CD8-positive, alpha-beta memory T cell (primary cell): ENCODE measurements at places on chromosomes 5 and 9. TPM values are rescaled to one million over a fixed set of nuclear protein-coding genes. Genes with fewer than 3 reads are reported as not detected.

- no peak for DNase-seq
Measured at GRCh38 chr5:1280177-1281037, 14.5 kb downstream of the TERT start.

GRCh38 chr9:99299211-99300102 lies 77.4 kb downstream of the SEC61B start:
- no peak for DNase-seq

GRCh38 chr9:94648185-94648584 lies 8.9 kb upstream of the FBP1 start:
- no peak for DNase-seq

DNA sequence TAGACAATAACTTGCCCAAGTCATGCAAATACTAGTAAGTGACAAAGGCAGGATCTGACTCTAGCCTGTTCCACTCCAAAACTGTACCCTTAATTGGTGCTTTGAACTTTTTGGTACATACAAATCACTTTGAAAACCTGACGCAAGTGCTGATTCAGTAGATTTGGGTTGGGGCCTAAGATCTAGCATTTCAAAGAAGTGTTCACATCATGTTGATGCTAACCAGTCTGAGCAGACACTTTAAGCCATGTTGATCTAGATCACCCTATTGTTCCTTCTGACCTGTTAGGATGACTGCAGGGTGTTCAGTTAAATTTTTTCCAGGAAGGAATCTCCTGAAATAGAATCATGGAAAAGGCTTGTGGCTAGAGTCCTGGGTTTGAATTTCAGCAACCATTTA lies 57.7 kb upstream of the CPEB4 start:
- no peak for DNase-seq

GRCh38 chr9:5632540-5632939 lies 3.6 kb downstream of the RIC1 start:
- DNase-seq: no peak

DNA sequence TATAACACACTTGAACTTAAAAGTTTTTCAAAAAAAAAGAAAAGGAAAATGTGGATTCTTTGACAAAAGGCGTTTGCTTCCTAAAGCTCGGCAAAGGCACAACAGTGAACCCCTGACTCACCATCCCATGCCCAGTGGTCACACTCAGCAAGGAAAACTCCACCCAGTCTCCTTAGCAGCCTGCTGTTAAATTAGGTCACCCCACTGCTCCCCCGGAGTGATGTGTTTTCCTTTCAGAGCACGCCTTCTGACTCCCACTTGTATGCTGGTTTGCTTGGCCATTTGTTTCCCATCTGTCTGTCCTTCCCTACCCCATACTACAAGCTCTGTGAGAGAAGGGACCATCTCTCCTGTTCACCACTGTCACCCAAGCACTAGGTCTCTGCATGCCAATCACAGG lies 23.8 kb downstream of the RETREG1 start:
- DNase-seq: no peak

DNA sequence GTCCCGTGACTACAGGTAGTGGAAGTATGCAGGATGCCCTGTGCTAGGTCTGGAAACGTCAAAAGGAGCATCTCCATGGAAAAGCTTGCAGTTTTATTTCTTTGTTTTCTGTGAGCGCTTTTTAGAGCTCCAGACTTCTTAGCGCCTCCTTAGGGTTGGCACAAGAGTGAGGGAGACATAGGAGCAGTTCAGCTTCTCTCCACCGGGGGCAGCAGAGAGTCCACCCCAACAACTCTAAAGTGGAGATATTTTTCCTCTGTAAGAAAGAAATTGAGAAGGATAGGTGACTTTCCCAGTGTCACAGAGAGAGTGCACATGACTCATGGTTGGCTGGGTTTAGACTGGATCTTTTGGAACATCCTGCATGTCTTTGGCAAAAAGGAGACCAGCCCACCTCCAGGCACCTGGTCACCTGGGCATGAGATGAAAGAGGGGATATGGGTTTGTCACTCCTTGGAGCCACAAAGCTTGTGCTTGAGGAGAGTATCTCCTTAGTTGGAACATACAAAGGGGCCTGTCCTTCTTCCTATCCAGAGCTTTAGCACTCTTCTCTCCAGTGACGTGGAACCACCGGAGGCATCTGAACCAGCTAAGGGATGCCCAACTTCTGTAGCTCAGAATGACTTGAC lies 637.7 kb downstream of the SEMA5A start:
- no peak for DNase-seq

DNA sequence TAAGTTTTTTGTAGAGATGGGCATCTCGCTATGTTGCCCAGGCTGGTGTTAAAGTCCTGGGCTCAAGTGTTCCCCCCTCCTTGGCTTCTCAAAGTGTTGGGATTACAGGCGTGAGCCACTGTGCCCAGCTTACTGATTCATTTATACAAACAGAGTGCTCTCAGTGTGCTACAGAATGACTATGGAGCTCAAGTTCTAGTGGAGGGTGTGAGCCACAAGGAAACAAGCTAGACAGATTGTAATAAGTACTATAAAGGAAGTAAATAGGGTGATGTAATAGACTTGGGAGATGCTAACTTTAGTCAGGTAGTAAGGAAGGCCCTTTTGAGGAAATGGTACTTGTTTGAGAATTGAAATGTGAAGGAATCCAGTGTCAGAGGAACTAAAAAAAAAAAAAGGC lies 1.7 kb upstream of the TMEM267 start:
- no peak for DNase-seq

DNA sequence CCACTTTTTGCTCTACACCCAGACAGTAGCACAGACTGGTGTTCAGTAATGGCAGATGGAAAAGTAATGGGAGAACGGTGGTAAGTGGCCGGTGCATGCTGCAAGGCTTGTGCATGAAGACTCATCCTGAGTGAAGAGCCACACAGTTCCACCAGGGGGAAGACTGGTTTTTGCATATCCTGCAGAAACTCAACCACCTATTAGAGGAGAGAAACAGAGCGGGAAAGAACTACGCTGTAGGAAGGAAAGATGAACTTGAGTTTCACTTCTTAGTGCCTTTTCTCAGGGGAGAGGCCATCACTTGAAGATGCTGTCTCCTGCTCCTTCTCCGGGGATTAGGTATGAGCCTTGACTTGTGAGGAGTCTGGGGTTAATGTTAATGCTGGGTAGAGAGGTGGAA lies 9.4 kb upstream of the PRSS3 start:
- DNase-seq: no peak

- DNase-seq: no peak
Measured at GRCh38 chr9:86978413-86978812, 31.1 kb upstream of the GAS1 start.

GRCh38 chr9:33465596-33466564 lies 7.8 kb downstream of the NOL6 start:
- peak; percentile 45 for DNase-seq

DNA sequence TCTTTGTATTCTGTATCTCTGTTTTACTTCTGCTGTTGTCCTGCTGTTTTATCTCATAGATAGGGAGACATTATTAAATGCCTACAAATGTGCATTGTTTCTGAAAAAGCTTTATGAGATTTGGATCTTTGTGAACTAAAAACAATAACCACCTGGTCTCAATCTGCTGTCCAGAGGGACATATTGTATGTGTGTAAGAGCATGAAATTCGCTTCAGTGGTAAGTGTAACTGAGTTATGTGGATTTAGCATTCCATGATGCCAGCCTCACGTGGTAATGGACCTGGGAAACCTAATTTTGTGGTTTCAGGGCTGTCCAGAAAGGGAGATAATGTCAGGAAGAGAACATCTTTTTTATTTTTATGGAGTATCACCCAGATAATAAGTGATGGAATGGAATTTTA lies 119.3 kb downstream of the GDNF start:
- DNase-seq: no peak

- no peak for DNase-seq
Measured at GRCh38 chr5:15902066-15902465, 277.5 kb downstream of the MARCHF11 start.

Gene NADK2
- total RNA-seq: 22.7 TPM

Gene CHSY3
- total RNA-seq: not detected

Gene SLCO4C1
- 0.11 TPM for total RNA-seq
